ENCODE measurements at places on chromosomes 4 and X. TPM values are rescaled to one million over a fixed set of nuclear protein-coding genes. Genes with fewer than 3 reads are reported as not detected.

The RHOXF1 gene
- total RNA-seq: not detected

The TGIF2LX gene
- total RNA-seq: not detected

The ETDA gene
- total RNA-seq: not detected

The PROM1 gene
- 12.2 TPM for total RNA-seq

The GPC3 gene
- 4.7 TPM for total RNA-seq

The CCSER1 gene
- 3.0 TPM for total RNA-seq

The GABRG1 gene
- not detected for total RNA-seq

The CXCL5 gene
- 3.4 TPM for total RNA-seq

The OPRPN gene
- total RNA-seq: not detected

The IDUA gene
- 14.9 TPM for total RNA-seq

The LAMP2 gene
- 67.5 TPM for total RNA-seq

The NR0B1 gene
- not detected for total RNA-seq

The ATOH1 gene
- not detected for total RNA-seq

The AASDH gene
- total RNA-seq: 9.6 TPM

The SYP gene
- 1.8 TPM for total RNA-seq

The TLR2 gene
- total RNA-seq: not detected
